ENCODE measurements at places on chromosomes 5 and 9.

- H3K4me1 ChIP-seq = peaks cover 6% of the 10 kb centered on the region
- H3K27me3 ChIP-seq = no peaks in the 10 kb centered on the region
These were observed 60.0 kb downstream of the RAB14 start for GRCh38 chr9:121141706-121142105.

GRCh38 chr5:148543727-148544126, 110.6 kb downstream of the HTR4 start:
- no peak for DNase-seq
- H3K4me3 ChIP-seq = no peak overlapping the region
- H3K4me1 ChIP-seq = no peaks in the 10 kb centered on the region
- H3K27ac ChIP-seq = no peak overlapping the region
- no peaks in the 10 kb centered on the region for H3K27me3 ChIP-seq

DNA sequence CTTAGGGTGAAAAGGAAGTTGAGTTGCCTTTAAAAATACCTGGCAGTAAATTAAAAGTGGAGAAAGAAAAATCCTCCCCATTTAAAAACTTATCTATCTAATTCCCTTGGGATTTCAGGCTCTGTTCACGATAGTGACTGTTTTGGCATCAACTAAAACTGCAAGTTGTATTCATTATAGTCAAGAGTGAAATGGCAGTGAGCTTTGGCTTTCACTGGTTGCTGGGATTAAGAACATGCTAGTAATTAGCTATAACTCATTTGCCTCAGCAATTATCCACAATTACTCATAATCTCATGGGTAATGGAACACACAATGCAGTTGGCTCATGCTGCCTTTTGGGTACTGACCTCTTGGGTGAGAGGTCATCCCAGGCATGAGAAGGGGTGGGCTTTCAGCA, 250.1 kb downstream of the GAS1 start:
- no peak overlapping the region for H3K4me3 ChIP-seq
- no peaks in the 10 kb centered on the region for H3K27me3 ChIP-seq
- no peaks in the 10 kb centered on the region for H3K36me3 ChIP-seq
- DNase-seq = no peak
- no peaks in the 10 kb centered on the region for H3K4me1 ChIP-seq

DNA sequence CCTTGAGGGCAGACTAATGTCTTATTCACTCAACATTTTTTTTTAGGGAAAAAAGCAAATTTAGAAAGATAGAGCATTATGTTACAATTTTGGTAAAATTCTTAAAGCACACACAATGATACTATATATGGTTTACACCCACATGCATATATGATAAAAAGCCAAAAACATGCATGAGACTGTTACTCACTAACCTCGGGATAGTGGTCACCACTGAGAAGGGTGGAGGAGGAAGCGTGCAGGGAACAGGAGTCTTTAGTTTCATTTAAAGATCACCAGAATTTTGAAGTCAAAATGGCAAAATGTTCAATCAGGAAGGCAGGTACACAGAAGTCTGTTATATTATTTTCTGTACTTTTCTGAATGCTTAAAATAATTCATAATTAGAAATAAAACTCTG, 9.2 kb downstream of the ARL15 start:
- H3K4me3 ChIP-seq = no peak overlapping the region
- no peak overlapping the region for H3K27ac ChIP-seq
- no peaks in the 10 kb centered on the region for H3K36me3 ChIP-seq
- DNase-seq = no peak
- peaks cover 45% of the 10 kb centered on the region for H3K4me1 ChIP-seq

DNA sequence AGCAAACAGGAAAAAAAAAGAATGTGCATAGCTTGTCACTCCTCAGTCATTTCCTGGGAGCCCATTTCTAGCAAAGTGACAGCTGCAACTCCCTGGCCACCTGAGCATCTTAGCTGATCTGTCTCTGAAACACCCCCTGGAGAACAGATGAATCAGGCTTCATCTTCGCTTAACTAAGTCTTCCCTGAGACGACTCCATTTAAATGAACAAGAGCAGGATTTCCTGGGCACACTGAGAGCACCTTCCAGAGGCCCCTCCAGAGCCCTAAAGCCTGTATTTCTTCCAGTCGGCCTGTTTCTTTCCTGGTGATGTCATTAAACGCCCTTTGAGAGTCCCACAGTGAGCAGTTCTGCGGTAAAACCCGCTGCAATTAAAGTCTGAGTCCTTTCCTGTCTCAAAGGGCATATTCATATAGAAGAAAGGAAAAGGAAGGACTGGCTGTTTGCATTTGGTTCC, 13.9 kb downstream of the TGFBI start:
- H3K27ac ChIP-seq = no peak overlapping the region
- peaks cover 18% of the 10 kb centered on the region for H3K4me1 ChIP-seq
- peaks cover 6% of the 10 kb centered on the region for H3K36me3 ChIP-seq
- H3K4me3 ChIP-seq = no peak overlapping the region
- peaks cover 27% of the 10 kb centered on the region for H3K27me3 ChIP-seq

GRCh38 chr5:132096904-132097303, 23.3 kb downstream of the CSF2 start:
- H3K4me3 ChIP-seq = no peak overlapping the region
- H3K27ac ChIP-seq = no peak overlapping the region
- H3K4me1 ChIP-seq = no peaks in the 10 kb centered on the region
- DNase-seq = no peak
- no peaks in the 10 kb centered on the region for H3K27me3 ChIP-seq

DNA sequence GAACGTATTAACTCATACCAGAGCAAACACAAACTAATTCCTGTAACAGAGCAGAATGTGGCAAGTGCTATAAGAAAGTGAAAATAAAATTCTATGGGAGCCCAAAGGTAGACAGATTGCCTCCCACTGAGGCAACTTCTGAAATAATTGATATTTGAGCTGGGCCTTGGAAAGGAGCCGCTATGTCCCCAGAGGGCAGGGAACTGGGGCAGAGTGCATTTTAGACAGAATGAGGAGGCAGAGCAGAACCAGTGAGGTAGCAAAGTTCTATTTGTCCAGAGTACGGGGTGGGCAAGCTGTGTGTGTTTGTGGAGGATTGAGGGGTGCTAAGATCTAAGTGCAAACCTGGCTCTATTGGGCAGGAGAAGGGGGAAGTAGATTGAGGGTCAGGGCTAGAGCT, 19.8 kb downstream of the CDO1 start:
- H3K4me3 ChIP-seq = no peak overlapping the region
- no peaks in the 10 kb centered on the region for H3K4me1 ChIP-seq
- no peak for DNase-seq
- H3K27me3 ChIP-seq = no peaks in the 10 kb centered on the region
- no peaks in the 10 kb centered on the region for H3K36me3 ChIP-seq

DNA sequence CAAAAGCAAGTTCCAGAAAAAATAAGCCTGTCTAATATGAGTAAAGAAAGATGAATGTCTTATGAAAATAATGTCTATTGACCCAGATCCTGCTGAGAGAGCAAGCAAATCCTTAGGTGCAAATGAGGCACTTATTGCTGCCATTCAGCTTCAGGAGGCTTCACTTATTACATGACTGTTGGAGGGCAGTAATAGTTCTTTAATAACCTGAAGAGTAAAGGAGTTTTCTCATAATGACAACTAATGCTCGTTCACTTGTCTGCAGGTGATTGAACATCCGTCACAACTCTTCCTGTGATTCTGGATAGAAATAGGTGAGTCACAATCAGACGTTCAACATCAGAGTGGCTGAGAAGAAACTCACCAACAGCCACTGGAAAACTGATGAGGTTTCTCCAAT, 58.3 kb downstream of the SPOCK1 start:
- H3K4me1 ChIP-seq = no peaks in the 10 kb centered on the region
- DNase-seq = no peak

GRCh38 chr5:606526-607399, 5.4 kb upstream of the CEP72 start:
- H3K27ac ChIP-seq = no peak overlapping the region
- H3K27me3 ChIP-seq = peaks cover 3% of the 10 kb centered on the region
- H3K4me3 ChIP-seq = no peak overlapping the region
- no peaks in the 10 kb centered on the region for H3K36me3 ChIP-seq
- 0 out of 2 replicates have a peak, but pooled peaks cover 3% of the 10 kb centered on the region for H3K4me1 ChIP-seq

GRCh38 chr5:98128271-98128670, 645.2 kb upstream of the RGMB start:
- no peaks in the 10 kb centered on the region for H3K27me3 ChIP-seq
- DNase-seq = no peak
- peaks cover 3% of the 10 kb centered on the region for H3K4me1 ChIP-seq
- H3K27ac ChIP-seq = no peak overlapping the region

DNA sequence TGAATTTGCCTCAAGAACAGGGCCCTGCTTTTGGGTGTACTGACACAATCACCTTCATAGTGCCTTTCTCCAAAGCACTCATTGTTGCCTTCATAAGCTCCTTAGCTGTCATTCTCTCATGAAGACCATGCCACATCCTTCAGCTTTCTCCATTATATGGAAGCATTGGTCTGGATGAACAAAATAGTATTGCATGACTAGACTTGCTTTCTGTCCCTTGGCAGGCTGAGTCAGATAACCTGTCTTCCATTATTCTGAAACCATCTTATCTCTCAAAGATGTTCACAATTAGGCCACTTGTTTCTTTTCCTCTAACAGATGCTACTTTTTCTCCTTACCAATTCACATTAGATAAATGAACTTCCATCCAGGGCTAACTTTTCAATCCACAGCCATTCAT, 297.9 kb downstream of the IRX1 start:
- H3K4me1 ChIP-seq = peaks cover 18% of the 10 kb centered on the region
- no peak overlapping the region for H3K27ac ChIP-seq
- H3K4me3 ChIP-seq = no peak overlapping the region

GRCh38 chr5:171575386-171575785, 155.9 kb downstream of the FGF18 start:
- no peak for DNase-seq
- H3K4me3 ChIP-seq = no peak overlapping the region
- peaks cover 14% of the 10 kb centered on the region for H3K4me1 ChIP-seq
- no peak overlapping the region for H3K27ac ChIP-seq
- no peaks in the 10 kb centered on the region for H3K27me3 ChIP-seq

DNA sequence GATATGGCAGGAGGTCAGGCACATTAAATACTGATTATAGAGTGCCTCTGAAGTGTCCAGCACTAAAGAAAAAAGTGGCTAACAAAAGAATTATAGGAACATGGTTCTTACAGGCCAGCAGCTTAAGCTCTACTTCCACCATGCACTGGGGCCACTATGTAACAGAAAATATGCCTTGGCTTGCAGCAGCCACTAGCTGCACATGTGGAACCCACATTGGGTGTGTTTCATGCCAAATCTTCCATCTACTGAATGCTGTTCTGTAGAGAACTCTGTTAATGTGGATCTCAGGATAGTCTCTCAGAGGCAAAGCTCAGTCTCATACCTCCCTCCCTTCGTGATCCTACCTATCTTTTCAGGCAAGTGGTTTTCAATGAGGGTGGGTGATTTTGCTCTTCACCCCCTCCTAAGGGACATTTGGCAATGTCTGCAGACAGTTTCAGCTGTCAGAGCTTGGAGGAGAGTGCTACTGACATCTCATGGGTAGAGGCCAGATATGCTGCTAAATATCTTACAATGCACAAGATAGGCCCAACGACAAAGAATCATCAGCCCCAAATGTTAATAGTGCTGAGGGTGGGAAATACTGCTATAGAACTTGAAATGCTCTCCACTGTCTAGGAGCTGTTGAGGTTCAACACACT, 218.9 kb downstream of the TARS1 start:
- H3K27me3 ChIP-seq = no peaks in the 10 kb centered on the region
- peaks cover 10% of the 10 kb centered on the region for H3K4me1 ChIP-seq
- DNase-seq = no peak

DNA sequence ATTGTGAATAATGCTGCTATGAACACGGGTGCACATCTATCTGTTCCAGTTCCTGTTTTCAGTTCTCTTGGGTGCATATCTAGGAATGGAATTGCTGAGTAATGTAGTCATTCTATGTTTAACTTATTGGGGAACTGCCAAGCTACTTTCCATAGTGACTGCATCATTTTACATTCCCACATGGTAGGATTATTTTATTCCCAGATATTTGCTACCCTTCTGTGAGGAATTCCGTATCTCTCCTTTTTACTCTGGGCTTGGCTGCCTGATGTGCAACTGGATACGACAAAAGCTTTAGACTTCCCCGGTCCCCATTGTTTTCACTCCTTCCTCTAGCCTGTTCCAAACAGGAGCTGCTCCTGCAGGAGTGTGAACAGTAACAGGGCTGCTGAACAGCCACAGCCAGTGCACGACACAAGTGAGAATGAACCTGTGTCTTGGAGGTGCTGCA, 7.2 kb downstream of the TAS2R1 start:
- no peaks in the 10 kb centered on the region for H3K27me3 ChIP-seq
- DNase-seq = no peak
- H3K4me1 ChIP-seq = peaks cover 5% of the 10 kb centered on the region
- no peak overlapping the region for H3K4me3 ChIP-seq

DNA sequence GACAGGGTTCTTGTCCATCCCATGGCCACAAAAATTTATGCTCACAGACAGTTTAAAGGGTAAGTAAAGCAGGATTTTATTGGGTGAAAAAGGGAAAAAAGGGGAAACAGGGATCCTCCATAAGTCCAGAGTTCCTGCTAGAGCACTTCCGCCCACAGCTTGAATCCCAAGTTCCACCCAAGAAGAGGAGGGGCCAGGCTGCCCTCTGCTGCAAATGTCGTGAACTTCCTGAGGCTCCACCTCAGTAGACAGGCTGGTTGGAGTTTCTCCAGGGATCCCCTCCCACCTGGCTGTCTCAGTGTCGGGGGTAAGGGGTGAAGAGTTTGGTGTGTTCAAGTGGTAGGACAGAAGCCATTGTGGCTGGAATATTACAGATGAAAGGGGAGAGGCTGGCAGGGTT, 275.0 kb upstream of the SGCD start:
- no peak overlapping the region for H3K4me3 ChIP-seq
- DNase-seq = peak; percentile 51
- H3K27ac ChIP-seq = no peak overlapping the region
- H3K36me3 ChIP-seq = 0 out of 2 replicates have a peak, but pooled peaks cover under 1% of the 10 kb centered on the region
- no peaks in the 10 kb centered on the region for H3K27me3 ChIP-seq

GRCh38 chr5:56549096-56549886, 266.1 kb upstream of the MAP3K1 start:
- no peaks in the 10 kb centered on the region for H3K36me3 ChIP-seq
- no peaks in the 10 kb centered on the region for H3K4me1 ChIP-seq
- H3K27me3 ChIP-seq = no peaks in the 10 kb centered on the region
- H3K4me3 ChIP-seq = no peak overlapping the region

DNA sequence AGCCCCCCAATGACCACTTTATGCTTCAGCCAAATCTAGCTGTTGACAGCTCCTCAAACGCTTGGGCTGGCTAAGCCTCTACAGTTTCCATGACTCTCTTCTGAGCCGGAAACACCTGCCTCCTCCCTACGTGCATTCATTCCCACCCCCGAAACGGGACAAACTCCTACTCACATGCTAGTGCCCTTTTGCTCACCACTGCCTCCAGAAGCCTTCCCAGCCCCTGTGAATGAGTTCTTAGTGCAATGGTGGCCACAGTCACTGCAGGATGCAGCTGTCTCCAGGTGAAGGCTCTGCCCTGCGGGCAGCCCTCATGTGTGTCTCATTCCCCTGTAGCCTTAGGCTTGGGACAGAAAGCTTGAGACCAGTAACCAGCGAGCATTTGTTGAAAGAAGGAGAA, 68.8 kb upstream of the DAB2IP start:
- peaks cover 3% of the 10 kb centered on the region for H3K27me3 ChIP-seq
- H3K36me3 ChIP-seq = no peaks in the 10 kb centered on the region
- no peak overlapping the region for H3K4me3 ChIP-seq
- no peak overlapping the region for H3K27ac ChIP-seq
- DNase-seq = no peak
